ENCODE measurements at places on chromosomes 6 and 20.

GRCh38 chr20:20024942-20025341, 7.8 kb downstream of the NAA20 start:
- no peak for DNase-seq

GRCh38 chr6:97128507-97128906, 154.5 kb downstream of the MMS22L start:
- no peak for DNase-seq

DNA sequence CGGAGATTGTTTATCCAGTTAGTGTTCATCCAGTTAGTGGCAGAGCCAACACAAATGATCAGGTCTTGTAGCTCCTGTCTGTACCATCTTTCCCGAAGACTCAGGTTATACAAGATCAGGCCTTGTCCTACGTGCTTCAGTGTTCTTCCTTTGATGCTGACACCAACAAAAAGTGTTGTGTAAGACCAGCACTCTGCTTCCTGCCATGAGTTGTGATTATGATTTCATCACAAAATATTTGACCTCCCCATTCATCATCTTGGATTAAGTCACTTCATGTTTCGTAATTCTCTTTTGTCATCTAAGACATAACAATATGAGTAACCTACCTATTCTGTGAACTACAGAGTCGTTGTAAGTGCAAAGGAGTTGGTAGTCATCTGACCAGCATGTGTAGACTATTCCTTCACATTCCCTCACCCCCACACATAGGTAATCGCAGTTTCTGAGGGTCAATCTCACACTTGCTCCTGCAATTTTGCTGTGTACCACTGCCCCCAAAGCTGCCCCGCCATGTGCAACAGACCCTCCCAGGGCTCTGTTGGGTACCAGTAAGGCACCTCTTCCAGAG, 135.6 kb upstream of the SLC22A23 start:
- DNase-seq, result no peak

GRCh38 chr6:122068291-122068769, 331.1 kb upstream of the HSF2 start:
- DNase-seq, result no peak

- DNase-seq, result no peak
Observed at GRCh38 chr6:39517756-39518155, 195.3 kb upstream of the KCNK16 start.

All from NCI-H1436 treated with DMSO at 0.1 percent for 48 hours (cell line).